MCF 10A (cell line): ENCODE measurements at places on chromosomes 16 and 17.

DNA sequence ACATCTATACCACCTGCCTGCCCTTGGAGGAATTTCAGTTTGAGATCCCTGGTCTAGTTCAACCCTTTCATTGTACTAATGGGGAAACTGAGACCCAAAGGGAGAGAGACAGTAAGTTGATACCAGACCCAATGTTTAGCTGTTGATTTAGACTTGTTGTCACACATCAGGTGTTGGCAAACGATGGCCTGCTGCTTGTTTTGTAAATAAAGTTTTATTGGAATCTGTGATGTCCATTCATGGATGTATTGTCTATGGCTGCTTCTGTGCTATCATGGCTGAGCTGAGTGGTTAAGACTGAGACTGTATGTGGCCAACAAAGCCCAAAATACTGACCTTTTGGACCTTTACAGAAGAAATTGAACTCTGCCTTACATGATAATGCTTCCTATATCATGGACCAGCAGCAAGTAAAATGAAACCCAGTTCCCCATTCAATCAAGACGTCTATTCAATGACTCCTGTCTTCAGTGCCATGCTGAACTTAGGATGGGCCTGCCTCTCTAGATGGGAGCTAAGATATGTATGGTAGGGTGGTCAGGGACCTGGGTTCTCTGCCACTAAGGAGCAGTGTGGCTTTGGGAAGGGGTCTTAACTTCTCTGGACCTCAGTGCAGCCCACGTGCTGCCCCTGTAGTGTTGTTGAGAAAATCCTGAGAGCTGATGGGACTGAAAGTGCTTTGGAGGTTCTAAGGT lies 111.0 kb downstream of the IRX5 start:
- DNase-seq: no peak

GRCh38 chr16:80040413-80040812 lies 439.9 kb upstream of the MAF start:
- DNase-seq: no peak

DNA sequence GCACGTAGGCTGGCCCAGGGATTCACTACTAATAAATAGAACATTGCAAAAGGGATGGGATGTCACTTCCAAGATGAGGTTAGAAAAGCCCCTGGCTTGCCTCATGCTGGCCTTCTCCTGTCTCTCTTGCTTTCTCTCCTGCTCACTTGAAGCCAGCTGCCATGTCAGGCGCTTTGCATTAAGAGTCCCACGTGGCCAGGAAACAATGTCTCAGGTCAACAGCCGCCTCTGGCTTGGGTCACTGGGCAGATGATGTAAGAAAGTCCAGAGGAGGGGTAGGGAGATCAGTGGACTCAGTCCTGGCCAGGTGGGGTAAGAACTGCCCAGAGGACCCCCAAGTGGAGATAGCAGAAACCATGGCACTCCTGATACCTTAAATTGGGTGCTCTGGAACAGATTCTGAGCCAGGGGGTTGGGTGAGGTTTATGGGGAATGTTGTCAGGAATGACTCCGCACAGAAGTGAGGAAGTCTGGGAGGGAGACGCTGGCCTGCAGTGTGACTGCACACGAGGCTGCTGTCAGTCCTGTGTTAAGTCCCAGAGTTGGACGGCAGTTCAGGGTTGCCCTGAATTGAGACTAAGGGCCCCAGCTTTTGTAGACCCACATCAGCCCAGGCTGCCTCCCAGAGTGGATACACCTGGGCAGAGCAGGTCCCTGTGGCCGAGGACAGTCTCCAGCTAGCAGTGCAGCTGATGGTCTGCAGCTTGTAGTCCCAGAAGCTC lies 17.7 kb downstream of the C16orf82 start:
- DNase-seq: no peak

DNA sequence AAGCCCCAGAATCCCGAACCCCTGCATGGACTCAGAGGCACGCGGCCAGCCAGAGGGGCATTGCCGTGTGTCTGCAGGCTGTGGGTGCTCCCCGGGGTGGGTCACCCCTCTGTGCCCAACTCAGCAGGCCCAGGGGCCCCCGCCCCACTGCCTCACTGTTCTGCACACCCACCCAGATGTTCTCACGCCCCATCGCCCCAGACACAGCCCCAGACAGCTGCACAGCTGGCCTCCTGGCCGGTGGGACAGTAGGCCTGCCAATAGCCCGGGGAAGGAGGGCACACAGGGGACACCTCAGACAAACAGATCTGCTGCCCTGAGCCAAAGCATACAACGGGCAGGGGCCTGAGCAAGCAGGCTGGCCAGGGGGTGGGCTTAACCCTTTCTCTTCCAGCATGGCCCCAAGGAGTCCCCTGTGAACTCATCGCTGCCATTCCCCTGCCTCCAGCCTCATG lies 27.6 kb upstream of the NXPH3 start:
- no peak for DNase-seq

DNA sequence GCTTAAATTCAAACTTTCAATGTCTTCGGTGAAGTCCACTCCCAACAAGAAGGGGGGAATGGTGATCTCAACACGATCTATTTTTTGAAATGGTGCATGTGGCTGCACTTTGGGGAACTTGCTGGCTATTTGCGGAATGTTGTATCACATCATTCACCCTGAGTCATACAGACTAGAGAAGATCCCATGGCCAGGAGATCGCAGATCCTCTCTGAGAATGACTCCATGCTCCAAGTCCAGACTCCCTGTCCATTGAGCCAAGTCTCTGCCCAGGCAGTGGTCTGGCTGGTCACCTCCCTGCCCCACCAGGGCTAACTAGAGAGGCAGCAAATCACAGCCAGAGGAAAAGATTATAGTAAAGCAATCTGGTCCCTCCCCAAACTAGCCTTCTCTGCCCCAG lies 120.6 kb downstream of the XYLT1 start:
- no peak for DNase-seq

GRCh38 chr17:11406716-11407115 lies 165.7 kb downstream of the SHISA6 start:
- no peak for DNase-seq

DNA sequence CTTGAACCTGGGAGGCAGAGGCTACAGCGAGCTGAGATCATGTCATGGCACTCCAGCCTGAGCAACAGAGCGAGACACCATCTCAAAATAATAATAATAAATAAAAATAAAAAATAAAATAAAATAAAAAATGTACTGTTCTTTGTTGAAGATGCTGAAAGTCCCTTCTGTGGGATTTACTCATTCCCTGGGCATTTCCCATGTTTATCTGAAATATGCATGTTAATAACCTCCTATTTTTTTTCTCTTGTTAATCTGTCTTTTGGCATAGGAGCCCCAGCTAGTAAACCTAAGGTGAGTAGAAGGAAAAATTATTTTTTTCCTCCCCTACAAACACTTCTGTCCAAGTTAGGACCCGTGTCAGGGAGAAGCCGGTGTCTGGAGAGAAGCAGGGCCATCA lies 34.4 kb downstream of the TMEM92 start:
- DNase-seq: no peak

DNA sequence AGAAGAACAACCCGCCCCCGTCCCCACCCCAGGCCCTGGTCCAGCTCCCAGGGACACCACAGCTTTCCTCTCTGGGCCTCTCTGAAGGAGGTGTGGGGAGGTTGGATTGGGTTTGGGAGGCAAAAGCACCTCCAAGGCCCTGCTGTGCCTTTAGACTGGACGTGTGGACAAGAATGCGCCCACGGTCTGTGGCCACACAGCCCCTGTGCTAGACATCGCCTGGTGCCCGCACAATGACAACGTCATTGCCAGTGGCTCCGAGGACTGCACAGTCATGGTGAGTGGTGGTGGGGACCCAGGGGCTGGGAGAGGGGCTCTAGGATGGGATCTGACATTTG lies 3.0 kb downstream of the CORO1A start:
- DNase-seq: no peak

GRCh38 chr17:47265983-47266541 lies 12.4 kb downstream of the ITGB3 start:
- peak; percentile 30 for DNase-seq

DNA sequence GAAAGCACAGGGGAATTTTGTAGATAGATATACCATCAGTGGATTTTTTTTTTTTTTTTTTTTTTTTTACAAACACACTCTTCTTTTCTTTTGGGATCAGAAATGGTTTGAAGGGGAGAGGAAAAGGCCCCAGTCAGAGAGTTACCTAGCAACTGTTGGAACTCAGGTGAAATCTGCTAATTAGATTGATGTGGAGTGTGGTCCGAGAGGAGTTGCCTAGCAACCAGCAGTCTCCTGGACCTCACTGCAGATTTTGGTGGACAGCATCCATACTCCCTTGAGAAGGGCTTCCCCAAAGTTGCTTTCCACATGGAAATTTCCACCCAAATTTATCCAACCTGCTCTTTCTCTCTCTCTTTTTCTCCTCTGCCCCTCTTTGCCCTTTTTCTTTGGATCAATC lies 165.4 kb downstream of the UTP18 start:
- DNase-seq: no peak

- peak; percentile 86 for DNase-seq
Measured at GRCh38 chr17:48791128-48792032, 25.6 kb downstream of the TTLL6 start.

DNA sequence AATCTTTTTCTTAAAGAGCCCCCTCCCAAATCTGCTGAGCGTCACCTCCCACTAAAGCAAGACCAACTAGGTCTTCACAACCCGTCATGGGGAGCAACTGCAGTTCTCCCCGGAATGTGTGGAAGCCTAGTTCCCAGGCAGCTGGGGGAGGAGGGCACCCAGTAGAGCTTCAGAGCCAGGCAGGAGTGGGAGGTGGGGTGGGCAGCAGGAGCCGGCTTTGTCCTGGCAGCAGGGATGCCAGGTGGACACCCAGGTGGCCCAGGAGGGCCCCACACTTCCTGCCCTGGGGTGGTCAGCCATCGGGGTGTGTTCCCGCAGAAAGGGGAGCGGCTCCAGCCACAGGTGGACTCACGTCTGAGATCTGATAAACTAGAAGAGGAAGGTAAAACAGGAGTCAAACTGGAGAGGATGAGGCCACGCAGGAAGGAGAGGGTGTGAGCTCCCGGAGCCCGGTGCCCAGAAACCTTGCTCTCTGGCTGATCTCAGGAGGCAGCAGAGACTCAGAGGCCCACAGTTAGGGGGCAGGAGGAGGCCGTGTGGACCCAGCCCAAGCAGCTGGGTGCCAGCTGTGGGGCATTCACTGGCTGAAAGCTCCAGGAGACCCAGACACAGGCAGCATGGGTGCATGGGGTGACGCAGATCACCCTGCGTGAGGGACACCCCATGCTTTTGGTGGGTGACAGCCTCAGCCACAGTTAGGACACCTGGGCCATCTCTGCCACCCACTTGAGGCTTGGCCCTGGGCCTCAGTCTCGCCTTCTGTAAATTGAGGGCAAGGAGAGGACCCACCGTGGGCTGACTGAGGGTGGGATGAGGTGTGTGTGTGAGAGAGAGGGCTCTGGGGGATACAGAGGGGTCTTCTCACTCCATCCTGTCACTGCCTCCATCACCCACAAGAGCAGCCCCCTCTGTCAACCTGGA lies 260.8 kb upstream of the TNRC6C start:
- no peak for DNase-seq

DNA sequence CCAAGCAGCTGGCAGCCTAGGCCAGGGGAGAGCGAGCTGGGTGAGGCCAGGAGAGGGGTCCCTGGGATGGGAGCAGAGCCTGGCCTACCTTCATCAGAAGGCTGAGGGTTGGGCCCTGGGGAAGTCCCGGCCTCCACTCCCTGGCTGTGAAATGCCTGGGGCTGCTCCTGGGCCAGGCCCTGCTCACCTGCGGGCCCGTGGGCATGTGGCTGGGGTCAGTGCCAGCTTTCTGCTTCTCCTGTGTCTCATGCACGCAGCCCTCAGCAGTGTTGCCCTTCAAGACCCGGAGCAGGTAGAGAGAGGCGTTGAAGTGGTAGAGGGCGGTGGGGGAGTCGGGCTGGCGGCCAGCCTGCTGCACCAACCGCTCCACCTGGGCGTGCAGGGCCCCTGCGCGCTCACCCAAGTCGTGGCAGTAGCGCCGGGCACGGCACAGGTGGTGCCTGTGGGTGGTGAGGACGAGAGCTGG lies 12.4 kb downstream of the MYBBP1A start:
- DNase-seq: no peak

- peak; percentile 83 for DNase-seq
Measured at GRCh38 chr16:10514369-10515055, 65.9 kb downstream of the EMP2 start.
